Lung microvascular endothelial cell (primary cell): ENCODE measurements at places on chromosomes 12 and 14. TPM values are rescaled to one million over a fixed set of nuclear protein-coding genes. Genes with fewer than 3 reads are reported as not detected.

DNA sequence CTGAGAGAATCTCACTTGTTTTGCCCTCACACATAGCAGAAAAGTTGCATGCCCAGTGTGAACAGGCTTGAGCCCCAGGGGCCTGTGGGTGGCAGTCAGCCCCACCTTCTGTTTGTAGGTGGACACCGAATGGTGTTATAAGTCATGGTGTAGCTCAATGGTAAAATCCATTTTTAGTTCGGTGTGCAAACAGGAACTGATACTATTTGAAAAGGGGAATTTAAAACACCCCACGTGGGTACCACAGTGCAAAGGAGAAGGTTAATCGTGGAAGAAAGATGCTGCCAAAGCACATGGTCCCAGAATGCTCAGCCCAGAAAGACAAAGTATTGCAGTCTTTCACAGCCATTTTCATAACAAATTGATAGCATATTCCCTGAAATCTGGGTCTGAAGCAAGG lies 71.8 kb upstream of the GZMB start:
- no peak for DNase-seq

RNASE3 gene
- total RNA-seq, result not detected in 2 replicates

LRP6 gene
- total RNA-seq, result 30.7 and 55.0 TPM in 2 replicates

CD4 gene
- not detected in 2 replicates for total RNA-seq

- DNase-seq, result no peak
Measured at GRCh38 chr12:122870163-122870842, 25.6 kb downstream of the VPS37B start.

GRIP1 gene
- total RNA-seq, result 0.20 TPM in 1 of 2 replicates, not detected in the other

DNA sequence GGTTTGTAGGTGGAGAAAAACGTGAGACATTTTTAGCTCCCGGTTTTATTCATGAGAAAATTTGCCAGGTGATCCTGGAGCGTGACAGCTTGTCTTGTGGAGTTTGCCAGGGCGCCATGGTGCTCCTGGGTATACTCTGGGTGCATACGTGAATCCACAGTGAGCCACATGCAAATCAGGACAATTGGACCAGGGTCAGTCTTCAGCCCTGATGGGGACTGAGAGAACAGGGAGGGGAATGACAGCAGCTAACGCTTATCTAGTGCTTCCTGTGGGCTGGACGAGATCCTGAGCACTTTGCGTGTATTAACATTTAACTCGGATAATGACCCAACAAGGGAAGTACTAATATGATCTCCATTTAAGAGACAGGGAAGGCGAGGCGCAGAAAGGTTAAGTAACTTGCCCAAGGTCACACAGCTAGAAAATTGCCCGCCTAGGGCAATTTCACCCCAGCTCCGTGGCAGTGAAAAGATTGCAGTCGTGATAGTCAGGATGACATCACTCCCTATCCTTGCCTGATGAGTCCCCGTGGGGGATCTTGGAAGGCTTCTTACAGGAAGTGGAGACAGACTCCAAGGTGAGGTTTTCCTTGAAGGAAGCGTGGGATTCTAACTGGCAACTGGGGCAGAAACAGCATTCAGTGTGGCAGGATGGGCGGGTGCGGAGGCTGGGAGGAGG lies 118.4 kb upstream of the NCOR2 start:
- DNase-seq, result no peak

DNA sequence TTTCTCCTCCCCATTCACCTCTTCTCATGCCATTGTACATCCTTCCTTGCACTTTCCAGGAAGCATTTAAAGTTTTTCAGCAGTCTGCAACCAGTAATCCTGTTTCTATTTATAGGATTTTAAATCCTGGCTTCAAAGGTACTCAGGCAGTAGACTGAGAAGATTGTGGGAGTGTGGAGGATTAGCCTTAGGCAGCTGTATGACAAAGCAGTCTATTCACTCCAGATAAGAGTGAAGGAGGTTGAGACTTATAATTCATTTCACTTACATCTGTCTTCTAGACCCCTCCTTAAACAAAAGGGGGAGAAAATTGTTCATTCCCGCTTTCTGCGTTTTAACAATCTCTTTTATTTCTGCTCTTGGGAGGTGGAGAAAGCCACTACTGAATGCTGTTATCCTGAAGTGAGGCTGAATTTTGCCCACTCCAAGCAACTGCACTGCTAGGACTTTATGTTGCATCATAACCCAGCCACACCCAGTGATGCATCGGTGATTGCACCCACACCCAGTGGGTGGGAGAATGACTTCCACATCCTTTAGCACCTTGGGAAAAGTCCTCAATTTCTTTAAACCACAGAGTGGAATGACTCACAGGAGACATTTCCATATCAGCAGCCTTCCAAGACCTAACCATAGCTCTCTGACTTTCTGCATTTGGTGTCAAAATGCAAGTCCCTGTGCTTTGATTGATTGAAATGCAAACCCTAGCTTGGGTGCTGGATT lies 382.5 kb upstream of the ATP2B1 start:
- no peak for DNase-seq

RFLNA gene
- 0.20 and 0.44 TPM in 2 replicates for total RNA-seq
